Kidney (tissue), 22 donors: ENCODE measurements at places on chromosomes 11 and 22. TPM values are rescaled to one million over a fixed set of nuclear protein-coding genes. Genes with fewer than 3 reads are reported as not detected.
A peak's percentile ranks its signal among the peaks of the same experiment; 100 is the strongest.

TRIM6 gene
- 6.5 TPM for total RNA-seq

PANX2 gene
- total RNA-seq = 1.0 TPM

- DNase-seq = peak; percentile 83
Observed at GRCh38 chr22:20437613-20438426, at the start of gene SCARF2. SCARF2 (minus strand) TSS chr22:20437825; CDS start chr22:20437754, 71 bp downstream.

GRCh38 chr11:43832536-43832935 is 48.1 kb upstream of the ALKBH3 start:
- DNase-seq = no peak

DNA sequence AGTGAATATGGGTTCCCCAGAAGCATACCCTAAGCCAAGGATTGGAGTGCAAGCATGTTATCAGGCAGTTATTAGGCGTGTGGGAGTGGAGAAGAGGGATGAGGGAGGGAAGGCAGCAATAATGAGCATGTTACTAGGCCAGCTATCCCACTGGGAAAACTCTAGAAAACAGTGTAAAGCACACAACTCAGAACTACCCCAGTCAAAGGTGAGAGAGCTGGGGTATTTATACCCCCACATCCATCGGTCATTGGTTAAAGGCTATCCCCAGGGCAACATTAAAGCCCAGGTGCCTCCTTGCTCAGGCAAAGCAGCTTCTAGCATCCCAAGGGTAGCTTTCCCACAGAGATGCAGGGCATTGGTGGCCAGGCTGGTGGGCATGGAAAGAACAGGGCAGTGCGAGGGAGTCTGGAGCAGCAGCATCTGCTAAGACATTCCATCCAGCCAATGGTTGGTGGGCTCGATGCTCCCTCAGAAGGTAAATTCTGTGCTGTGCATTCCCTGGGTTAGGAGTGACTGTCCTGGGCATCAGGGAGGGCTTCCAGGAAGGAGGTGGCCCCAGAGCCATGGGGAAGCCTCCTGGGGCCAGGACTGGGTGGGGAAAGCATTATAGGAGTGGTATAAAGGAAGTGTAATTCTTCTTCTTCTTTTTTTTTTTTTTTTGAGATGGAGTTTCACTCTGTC is 21.1 kb upstream of the LRRC10B start:
- DNase-seq = no peak

DNA sequence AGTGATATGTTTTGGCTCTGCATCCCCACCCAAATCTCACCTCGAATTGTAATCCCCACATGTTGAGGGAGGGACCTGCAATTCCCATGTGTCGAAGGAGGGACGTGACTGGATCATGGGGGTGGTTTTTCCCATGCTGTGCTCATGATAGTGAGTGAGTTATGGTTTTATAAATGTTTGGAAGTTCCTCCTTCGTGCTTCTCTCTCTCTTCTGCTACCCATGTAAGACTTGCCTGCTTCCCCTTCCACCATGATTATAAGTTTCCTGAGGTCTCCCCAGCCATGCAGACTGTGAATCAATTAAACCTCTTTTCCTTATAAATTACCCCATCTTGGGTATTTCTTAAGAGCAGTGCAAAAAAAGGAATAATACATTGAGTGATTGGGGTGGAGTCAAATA is 7.3 kb upstream of the CEP295 start:
- no peak for DNase-seq

DNA sequence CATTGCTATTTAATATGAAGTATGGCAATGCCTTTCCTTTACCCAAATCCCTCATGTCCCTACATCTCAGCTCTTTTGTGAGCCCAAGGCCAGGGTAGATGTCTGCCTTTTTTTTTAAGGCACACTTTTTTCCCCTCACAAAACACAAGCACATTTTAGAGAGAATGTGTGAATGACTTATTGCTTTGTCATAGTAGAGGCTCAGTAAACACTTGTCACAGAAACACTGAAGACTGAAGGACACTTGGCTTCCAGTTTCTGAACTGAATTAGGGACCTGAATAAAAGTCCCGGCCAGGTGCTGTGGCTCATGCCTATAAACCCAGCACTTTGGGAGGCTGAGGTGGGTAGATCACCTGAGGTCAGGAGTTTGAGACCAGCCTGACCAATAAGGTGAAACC is 2.9 kb upstream of the SCGB2A2 start:
- no peak for DNase-seq

DNA sequence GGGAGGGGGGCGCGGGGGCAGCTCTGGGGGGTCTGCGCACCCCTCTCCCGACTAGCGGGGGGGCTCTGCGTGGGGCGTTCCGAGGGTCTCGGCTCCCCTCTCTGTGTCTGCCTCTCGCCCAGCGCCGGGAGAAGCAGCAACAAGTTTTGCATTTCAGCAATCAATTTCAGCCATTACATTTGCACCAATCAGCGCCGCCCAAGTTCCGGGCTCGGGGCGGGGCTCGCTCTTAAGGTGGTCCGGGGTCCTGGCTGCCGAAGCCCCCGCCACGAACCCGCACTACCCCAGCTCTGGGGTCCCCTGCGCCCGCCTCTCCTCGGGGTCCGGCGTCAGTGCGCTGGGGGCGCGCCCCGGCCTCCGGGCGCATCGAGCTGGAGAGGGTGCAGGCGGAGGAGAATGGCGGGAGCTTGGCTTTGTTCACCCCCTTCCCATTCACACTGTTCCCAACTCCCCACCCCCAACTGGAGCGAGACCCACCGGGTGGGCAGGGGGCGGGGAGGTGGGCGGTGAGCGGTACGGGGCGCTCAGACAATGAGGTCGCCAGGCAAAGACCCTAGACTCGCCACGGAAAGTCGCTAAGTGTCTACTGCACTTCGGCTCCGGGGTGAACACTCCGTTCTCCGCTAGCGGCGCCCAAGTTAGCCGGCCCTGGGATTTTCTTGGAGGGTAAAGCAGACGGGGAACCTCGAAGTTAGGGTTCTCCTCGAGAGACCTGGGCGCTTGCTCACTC is at the start of gene MN1:
TSS of gene MN1 (minus strand) at position 141 of the 730 bp plus-strand sequence. CDS start 1,213 bp downstream, outside the sequence.
- peak; percentile 90 for DNase-seq

DNA sequence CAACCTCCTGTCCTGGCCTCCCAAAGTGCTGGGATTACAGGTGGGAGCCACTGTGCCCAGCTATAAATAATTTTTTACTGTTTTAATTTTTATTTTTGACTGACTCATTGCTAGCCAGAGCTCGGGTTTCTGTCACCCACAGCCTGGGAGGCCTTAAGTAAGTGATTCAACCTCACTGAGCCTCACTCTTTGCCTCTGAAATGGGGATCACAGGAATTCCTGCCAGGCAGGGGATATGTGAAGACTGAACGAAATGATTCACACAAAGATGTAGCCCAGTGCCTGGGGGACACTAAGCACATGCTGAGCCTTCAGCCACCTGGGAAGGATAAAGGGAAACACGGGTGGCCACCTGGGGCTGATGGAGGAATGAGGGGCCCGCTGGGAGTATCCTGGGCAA is 3.8 kb upstream of the LRRC74B start:
- DNase-seq = no peak

DNA sequence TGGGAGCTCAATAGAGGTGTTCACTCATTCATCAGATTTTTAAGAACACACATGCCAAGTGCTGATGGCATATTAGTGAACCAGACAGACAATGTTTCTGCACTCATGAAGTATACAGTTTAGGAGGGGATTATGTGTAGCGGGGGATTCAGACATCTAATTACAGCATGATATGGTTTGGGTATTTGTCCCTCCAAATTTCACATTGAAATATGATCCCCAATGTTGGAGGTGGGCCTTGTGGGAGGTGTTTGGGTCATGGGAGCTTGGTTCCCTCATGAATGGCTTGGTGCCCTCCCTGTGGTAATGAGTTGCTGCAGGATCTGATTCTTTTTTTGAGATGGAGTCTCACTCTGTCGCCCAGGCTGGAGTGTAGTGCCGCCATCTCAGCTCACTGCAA is 8.9 kb upstream of the RAB3IL1 start:
- DNase-seq = no peak

GRCh38 chr11:108616549-108616948 is 23.0 kb upstream of the EXPH5 start:
- DNase-seq = no peak

- no peak for DNase-seq
Observed at GRCh38 chr22:45966895-45967365, 10.0 kb downstream of the WNT7B start.
